Cardiac muscle cell (in vitro differentiated cells and primary cell): ENCODE measurements at places on chromosomes 5 and 9.

DNA sequence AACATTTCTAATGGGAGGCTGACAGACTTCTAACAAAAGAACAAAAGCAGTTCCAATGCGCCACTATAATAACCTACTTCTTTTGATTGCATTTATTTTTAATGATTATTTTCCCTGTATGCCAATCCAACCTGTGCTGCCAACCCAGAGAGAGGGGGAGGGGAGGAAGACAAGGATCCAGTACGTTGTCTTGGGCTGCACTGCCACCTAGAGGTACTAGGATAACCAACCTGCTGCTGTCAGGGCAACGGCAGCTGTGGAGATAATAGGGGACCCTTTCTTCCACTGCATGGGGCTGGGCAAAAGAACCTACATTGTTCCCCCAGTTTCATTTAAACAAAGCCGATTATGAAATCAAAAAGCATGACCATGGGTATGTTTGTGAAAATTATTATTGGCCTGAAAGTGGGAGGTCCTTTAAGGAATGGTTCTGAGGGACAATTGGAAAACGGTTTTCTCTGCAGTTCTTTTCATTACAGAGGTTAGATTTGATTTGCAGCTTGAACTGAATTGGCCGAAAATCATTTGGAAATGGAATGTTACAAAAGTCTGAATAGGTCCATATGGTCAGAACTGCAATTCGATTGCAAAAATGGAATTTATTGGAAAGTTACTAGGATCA lies 101.3 kb downstream of the RASEF start:
- no peak overlapping the region for H3K27ac ChIP-seq
- peak; percentile 83 for DNase-seq
- no peak overlapping the region for H3K4me3 ChIP-seq
- H3K36me3 ChIP-seq, result no peaks in the 10 kb centered on the region

- no peaks in the 10 kb centered on the region for H3K27me3 ChIP-seq
- no peak for DNase-seq
- H3K27ac ChIP-seq, result no peak overlapping the region
- H3K4me3 ChIP-seq, result no peak overlapping the region
Observed at GRCh38 chr9:13873203-13873602, 440.7 kb downstream of the NFIB start.

DNA sequence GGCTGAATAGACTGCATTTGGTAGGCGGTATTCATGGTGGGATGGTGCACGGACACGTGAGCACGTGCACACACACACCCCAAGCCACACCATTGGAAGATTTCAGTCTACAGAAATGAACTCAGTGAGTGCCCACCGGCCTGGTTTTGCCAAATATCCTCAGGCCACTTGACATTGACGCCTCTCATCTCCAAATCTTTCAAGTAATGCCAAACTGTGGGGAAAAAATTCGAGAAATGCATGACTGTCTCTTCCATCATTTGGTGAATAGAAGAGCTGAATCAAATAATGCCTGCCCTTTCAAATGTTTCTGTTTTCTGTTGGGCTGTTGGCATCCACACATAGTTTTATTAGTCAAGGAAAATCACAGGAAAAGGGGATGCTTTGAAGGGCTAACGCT lies 182.3 kb upstream of the EFNA5 start:
- H3K4me1 ChIP-seq, result no peaks in the 10 kb centered on the region
- DNase-seq, result no peak
- no peak overlapping the region for H3K27ac ChIP-seq
- no peak overlapping the region for H3K4me3 ChIP-seq
- H3K36me3 ChIP-seq, result no peaks in the 10 kb centered on the region

DNA sequence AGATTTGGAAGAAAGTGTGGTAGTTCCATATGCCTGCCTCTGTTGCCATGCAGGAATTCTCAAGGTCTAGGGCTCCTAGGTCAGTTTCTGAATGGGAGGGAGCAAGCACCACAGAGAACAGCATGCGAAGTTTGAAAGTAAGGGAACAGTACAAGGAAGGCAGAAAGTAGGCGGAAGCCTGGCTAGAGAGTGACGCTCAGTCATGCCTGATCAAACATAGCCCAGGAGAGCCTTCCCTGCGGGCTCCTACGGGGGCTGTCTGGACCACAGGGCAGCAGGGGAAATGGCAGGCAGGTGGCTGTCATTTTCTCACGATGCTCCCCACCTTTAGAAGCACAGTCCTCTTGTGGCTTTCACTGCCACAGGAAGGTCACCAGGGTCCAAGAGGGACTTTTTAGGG lies 12.8 kb upstream of the STC2 start:
- H3K27me3 ChIP-seq, result no peaks in the 10 kb centered on the region
- H3K27ac ChIP-seq, result no peak overlapping the region
- H3K4me3 ChIP-seq, result no peak overlapping the region
- no peaks in the 10 kb centered on the region for H3K4me1 ChIP-seq

DNA sequence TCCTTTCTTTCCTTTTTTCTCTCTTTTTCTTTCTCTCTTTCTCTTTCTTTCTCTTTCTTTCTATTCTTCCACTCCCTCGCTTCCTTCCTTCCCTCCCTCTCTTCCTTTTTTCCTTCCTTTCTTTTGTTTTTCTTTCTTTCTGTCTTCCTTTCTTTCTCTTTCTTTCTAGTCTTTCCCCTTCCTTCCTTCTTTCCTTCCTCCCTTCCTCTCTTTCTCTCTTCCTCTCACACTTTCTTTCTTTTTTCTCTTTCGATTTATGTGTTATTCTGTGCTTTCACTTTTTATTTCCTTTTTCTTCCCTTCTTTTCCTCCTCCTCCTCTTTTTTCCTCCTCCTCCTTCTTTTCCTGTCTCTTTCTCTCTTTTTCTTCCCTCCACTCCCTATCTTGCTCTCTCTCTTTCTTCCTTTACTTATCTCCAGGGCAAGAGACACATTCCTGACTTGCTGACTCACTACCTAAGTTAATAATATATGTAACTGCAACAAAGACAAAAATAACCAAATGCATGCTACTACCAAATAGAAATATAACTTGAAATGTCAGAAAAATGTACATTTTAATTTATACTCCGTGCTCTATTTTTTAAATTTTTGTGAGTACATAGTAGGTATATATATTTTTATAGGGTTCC lies 445.5 kb downstream of the GABRG2 start:
- H3K4me3 ChIP-seq, result no peak overlapping the region
- H3K27ac ChIP-seq, result no peak overlapping the region
- no peaks in the 10 kb centered on the region for H3K4me1 ChIP-seq
- H3K27me3 ChIP-seq, result no peaks in the 10 kb centered on the region

DNA sequence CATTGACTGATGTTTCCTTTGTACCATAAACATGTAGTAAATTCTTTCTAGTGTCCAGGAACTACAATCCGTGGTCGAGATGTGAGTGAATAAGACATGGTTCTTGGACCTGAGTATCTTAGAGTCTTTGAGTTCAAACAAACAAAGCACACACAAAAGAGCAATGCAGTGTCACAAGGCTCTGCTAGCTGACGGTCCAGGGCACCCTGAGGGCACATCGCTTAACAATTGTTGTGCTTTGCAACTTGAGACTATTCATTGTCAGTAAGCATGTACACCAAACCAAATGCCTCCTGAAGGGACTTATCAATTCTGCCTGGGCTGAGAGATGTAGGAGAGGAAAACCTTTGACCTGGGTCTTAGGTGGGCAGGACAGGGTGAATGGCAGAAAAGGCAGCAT lies 84.8 kb downstream of the CAMK4 start:
- H3K4me3 ChIP-seq, result no peak overlapping the region
- H3K27ac ChIP-seq, result no peak overlapping the region
- DNase-seq, result no peak
- no peaks in the 10 kb centered on the region for H3K27me3 ChIP-seq
- no peaks in the 10 kb centered on the region for H3K36me3 ChIP-seq

- H3K4me1 ChIP-seq, result no peaks in the 10 kb centered on the region
- peak; percentile 63 for DNase-seq
- H3K36me3 ChIP-seq, result peaks cover 27% of the 10 kb centered on the region
- H3K27ac ChIP-seq, result no peak overlapping the region
Observed at GRCh38 chr5:110757118-110757729, 18.4 kb downstream of the SLC25A46 start.

DNA sequence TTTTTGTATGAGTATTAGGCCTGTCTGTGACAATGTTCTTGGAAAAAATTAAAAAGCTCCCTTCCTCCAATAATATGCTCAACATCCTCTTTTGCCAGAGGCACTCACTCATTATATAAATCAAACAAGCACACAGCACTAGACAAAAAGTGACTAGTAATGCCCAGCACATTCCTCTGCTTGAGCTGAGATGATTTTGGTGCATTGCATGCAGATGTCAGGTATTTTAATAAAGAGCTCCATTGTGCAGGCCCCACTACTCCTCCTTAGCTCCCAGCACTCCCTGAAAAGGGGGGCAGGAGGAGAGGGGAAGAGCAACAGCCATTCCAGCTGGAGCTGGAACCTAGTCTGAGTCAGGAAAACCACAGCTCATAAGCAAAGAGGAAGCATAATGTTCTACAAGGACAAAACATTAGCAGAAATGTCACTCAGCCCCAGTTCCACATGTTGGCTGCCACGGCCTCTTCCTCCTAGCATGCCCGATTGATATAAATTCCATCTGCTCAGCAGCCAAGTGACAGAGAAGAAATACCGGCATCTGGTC lies 348.5 kb downstream of the BNC2 start:
- H3K36me3 ChIP-seq, result no peaks in the 10 kb centered on the region
- no peaks in the 10 kb centered on the region for H3K4me1 ChIP-seq
- no peak overlapping the region for H3K27ac ChIP-seq
- no peaks in the 10 kb centered on the region for H3K27me3 ChIP-seq
- DNase-seq, result no peak

DNA sequence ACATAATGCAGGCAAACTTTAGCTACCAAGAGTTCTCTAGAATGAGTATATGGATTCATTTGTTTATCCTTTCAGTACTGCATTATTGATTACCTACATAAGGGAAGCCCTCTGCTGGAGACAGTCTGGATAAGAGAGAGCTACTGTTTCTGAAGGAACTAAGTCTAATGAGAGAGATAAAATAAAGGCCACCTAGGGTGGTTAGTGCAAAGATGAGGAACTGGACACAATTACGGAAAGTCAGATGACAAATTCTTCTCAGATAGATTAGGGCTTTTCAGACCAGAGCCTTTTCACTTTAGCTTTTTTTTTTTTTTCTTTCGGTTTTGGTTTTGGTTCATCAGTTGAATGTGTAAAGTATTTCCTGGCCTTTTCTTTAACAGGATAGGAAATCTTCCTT lies 31.3 kb downstream of the ISOC1 start:
- no peak overlapping the region for H3K27ac ChIP-seq
- no peaks in the 10 kb centered on the region for H3K27me3 ChIP-seq
- H3K4me1 ChIP-seq, result peaks cover 7% of the 10 kb centered on the region
- DNase-seq, result no peak

GRCh38 chr9:16545639-16546038 lies 324.8 kb downstream of the BNC2 start:
- peaks cover 39% of the 10 kb centered on the region for H3K27me3 ChIP-seq
- H3K4me3 ChIP-seq, result no peak overlapping the region
- H3K27ac ChIP-seq, result no peak overlapping the region
- H3K36me3 ChIP-seq, result no peaks in the 10 kb centered on the region

GRCh38 chr5:118295045-118295444 lies 693.3 kb downstream of the DTWD2 start:
- H3K27ac ChIP-seq, result no peak overlapping the region
- H3K4me1 ChIP-seq, result peaks cover 16% of the 10 kb centered on the region
- H3K27me3 ChIP-seq, result no peaks in the 10 kb centered on the region
- no peak overlapping the region for H3K4me3 ChIP-seq
- H3K36me3 ChIP-seq, result no peaks in the 10 kb centered on the region

DNA sequence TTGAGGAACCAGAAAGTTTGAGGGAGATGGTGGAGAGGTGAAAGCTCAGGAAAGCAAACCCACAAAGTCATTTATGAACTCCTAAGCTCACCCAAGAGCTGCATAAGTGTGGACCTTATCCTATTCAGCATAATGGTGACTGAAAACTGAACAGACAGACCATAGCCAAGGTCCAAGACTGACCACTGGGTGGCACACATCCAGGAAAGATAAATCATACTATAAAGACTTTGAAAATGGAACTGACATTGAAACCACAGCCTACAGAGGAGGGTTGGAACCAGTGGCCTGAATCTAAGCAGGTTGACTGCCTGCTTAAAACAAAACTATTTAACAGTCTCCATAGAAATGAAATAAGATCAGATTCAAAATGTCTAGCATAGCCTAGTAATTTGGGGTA lies 121.0 kb upstream of the RGS7BP start:
- H3K4me3 ChIP-seq, result no peak overlapping the region
- H3K36me3 ChIP-seq, result no peaks in the 10 kb centered on the region
- no peak overlapping the region for H3K27ac ChIP-seq
- no peaks in the 10 kb centered on the region for H3K27me3 ChIP-seq
- DNase-seq, result peak; percentile 22

DNA sequence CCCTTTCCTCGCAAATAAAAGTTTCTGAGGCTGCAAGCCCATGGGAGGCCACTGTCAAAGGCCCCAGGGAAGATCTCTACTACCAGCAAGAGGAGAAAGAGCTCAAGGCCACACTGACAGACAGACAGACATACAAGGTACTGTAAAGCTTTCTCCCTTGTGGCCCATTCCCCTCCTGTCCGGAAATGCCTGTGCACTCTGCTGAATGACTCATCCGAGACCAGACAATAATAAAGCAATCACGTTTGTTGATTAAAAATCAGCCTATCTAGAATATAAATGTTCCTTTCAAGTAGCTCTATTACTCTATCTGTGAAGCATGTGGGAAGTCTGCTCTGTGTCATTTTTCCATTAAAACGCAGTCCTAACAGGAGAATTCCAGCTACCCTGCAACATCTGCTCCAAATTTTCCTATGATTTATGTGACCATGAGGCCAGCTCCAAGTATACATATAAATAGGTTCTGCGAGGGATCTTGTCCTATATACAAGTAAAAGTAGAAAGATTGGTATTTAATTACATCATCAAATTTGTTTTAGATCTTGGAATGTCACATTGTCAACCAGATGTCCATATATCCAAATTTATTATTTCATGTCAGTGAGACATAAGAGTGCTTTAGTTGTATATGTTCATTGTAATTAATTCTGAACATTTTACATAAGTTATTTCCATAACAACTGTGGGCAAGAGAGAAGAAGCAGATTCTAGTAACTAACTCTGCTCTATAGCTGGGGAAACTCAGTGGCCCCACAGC lies 34.7 kb upstream of the TGFBI start:
- DNase-seq, result peak; percentile 72
- no peaks in the 10 kb centered on the region for H3K36me3 ChIP-seq
- no peaks in the 10 kb centered on the region for H3K4me1 ChIP-seq
- H3K27ac ChIP-seq, result no peak overlapping the region
- H3K4me3 ChIP-seq, result no peak overlapping the region

- no peak overlapping the region for H3K27ac ChIP-seq
- no peak overlapping the region for H3K4me3 ChIP-seq
- no peak for DNase-seq
- H3K4me1 ChIP-seq, result no peaks in the 10 kb centered on the region
Observed at GRCh38 chr5:52922384-52922783, 66.8 kb upstream of the ITGA2 start.

DNA sequence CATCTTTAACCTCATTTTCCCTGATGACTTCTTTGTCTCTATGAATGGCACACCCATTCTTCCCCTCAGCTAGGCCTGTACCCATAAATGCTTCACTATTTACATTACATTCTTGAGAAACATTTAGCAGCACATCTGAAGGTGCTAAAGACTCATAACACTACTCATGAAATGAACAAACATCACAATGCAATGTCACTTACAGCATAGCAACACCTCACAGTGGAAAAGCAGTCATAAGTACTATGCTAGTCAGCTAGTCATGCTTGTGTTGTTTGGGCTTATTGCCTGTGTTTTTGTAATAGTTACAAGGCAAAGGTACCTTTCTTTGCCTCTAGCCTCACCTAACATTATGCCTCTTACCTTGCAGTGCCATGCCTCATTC lies 228.9 kb downstream of the KIAA0825 start:
- DNase-seq, result no peak
- no peaks in the 10 kb centered on the region for H3K36me3 ChIP-seq
- H3K27me3 ChIP-seq, result no peaks in the 10 kb centered on the region
- H3K4me3 ChIP-seq, result no peak overlapping the region
- peaks cover 27% of the 10 kb centered on the region for H3K4me1 ChIP-seq
